Fibroblast of pulmonary artery (primary cell): ENCODE measurements at places on chromosomes 5 and 9.

GRCh38 chr5:169202969-169203368 is 98.0 kb downstream of the SLIT3 start:
- peak; percentile 40 for DNase-seq

GRCh38 chr9:16318516-16319060 is 551.9 kb downstream of the BNC2 start:
- DNase-seq = no peak

- DNase-seq = no peak
These were observed 214.3 kb upstream of the SEMA6A start for GRCh38 chr5:116788851-116789403.

GRCh38 chr9:98083061-98083501 is 26.5 kb downstream of the NANS start:
- no peak for DNase-seq

GRCh38 chr9:122580360-122580759 is 2.8 kb downstream of the OR1L8 start:
- peak; percentile 83 for DNase-seq

GRCh38 chr5:7745882-7746610 is 104.9 kb downstream of the CFAP90 start:
- DNase-seq = peak; percentile 78

GRCh38 chr9:129776938-129777768 is 24.3 kb upstream of the PTGES start:
- peak; percentile 99 for DNase-seq

DNA sequence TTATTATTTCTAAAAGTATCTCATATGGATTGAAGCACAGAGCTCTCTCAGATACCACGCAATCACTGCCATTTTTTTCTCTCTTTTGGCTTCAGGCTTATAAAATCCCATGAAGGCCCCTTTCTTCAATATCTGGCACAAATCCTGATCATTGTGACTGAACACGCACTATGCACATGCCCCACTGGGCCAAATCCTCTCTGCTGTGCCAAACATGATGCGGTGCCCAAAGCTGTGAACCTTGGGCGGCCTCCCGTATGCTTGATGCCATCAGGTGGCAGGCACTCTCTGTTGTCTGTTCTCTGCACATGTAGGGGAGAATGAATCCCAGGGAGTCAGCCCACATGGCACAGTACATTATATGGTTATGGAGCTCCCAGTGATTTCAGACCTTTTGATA is 375.0 kb upstream of the RGMB start:
- DNase-seq = no peak

DNA sequence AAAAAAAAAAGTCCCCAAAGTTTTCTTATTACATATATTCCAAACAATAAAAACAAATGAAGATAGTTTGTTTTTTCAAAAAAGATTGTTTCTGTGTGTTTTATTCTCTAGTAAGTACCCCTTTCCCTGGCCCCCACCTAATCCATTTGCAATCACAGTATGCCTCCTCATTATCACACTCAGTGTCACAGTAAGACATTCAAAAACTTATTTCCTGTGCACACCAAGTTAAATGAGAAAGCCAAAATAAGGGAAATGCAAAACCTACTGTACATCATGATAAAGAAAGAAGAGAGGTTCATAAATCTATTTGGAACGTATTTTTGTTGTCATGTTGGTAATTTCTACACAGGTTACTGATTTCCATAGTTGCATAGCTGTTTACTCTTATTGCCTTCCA is 62.3 kb downstream of the ST8SIA4 start:
- DNase-seq = no peak

- DNase-seq = peak; percentile 66
These were observed 102.7 kb downstream of the OSMR start for GRCh38 chr5:38948501-38948900.
